ENCODE measurements at places on chromosomes 13 and 19.

- no peak for DNase-seq
Measured at GRCh38 chr19:748274-748598, 2.7 kb upstream of the MISP start.

- DNase-seq = no peak
Measured at GRCh38 chr13:111542530-111543341, 222.3 kb downstream of the TEX29 start.

- DNase-seq = no peak
Measured at GRCh38 chr13:42071672-42072419, 23.4 kb downstream of the DGKH start.

DNA sequence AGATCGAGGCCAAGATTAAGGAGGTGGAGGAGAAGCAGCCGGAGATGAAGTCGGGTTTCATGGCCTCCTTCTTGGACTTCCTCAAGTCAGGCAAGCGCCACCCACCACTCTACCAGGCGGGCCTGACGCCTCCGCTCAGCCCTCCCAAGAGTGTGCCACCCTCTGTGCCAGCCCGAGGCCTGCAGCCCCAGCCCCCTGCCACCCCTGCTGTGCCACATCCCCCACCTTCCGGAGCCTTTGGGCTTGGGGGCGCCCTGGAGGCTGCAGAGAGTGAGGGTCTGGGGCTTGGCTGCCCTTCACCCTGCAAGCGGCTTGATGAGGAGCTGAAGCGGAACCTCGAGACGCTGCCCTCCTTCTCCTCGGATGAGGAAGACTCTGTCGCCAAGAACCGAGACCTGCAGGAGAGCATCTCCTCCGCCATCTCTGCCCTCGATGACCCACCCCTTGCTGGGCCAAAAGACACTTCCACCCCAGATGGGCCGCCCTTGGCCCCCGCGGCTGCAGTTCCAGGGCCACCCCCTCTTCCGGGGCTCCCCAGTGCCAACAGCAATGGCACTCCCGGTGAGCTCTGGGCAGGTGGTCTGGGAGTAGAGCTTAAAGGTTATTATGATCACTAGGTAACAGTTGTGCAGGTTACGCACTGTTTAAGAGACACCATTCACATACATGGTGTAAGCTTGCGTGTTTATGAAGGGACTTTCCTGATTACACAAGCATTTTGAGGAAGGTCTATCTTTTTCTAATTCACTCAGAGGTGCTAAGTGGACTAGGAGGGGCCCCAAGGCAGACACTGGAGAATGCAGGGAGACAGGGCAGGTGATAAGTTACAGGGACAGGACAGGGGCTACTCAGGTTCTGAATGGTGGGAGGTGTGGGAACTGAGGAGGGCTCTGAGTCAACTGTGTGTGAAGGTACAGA, 8.7 kb downstream of the PRR12 start:
- DNase-seq = no peak

- DNase-seq = no peak
Measured at GRCh38 chr19:7678971-7679751, 1.5 kb upstream of the TRAPPC5 start.

DNA sequence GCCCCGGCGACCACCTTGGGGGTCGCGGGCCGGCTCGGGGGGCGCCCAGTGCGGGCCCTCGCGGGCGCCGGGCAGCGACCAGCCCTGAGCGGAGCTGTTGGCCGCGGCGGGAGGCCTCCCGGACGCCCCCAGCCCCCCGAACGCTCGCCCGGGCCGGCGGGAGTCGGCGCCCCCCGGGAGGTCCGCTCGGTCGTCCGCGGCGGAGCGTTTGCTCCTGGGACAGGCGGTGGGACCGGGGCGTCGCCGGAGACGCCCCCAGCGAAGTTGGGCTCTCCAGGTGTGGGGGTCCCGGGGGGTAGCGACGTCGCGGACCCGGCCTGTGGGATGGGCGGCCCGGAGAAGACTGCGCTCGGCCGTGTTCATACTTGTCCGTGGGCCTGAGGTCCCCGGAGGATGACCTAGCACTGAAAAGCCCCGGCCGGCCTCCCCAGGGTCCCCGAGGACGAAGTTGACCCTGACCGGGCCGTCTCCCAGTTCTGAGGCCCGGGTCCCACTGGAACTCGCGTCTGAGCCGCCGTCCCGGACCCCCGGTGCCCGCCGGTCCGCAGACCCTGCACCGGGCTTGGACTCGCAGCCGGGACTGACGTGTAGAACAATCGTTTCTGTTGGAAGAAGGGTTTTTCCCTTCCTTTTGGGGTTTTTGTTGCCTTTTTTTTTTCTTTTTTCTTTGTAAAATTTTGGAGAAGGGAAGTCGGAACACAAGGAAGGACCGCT, 729 bp downstream of the STK11 start:
- DNase-seq = no peak

- no peak for DNase-seq
Measured at GRCh38 chr13:84661718-84662117, 779.4 kb upstream of the SLITRK1 start.

Data from epithelial cell of proximal tubule (primary cell).